Smooth muscle cell of the pulmonary artery (primary cell): ENCODE measurements at places on chromosomes 1 and 21. TPM values are rescaled to one million over a fixed set of nuclear protein-coding genes. Genes with fewer than 3 reads are reported as not detected.

The MAP7D1 gene
- total RNA-seq = 81.4 and 103 TPM in 2 replicates

The TMEM200B gene
- total RNA-seq = 4.3 and 12.2 TPM in 2 replicates

The ELAVL4 gene
- not detected in 2 replicates for total RNA-seq

The B3GALT5 gene
- total RNA-seq = 0.10 TPM in 1 of 2 replicates, not detected in the other

The C1orf141 gene
- total RNA-seq = not detected in 2 replicates

The PCAT6 gene
- 0.85 and 1.7 TPM in 2 replicates for total RNA-seq

The FAM72D gene
- 0.36 and 0.52 TPM in 2 replicates for total RNA-seq

The PTPN22 gene
- total RNA-seq = 0.91 and 4.7 TPM in 2 replicates

The TNFAIP8L2 gene
- not detected in 2 replicates for total RNA-seq

The ELK4 gene
- 16.2 and 20.5 TPM in 2 replicates for total RNA-seq

The ZNF593OS gene
- not detected in 2 replicates for total RNA-seq

The TCHHL1 gene
- not detected in 2 replicates for total RNA-seq

The C21orf58 gene
- 3.9 and 4.6 TPM in 2 replicates for total RNA-seq

The ADGRL4 gene
- 34.7 and 58.7 TPM in 2 replicates for total RNA-seq

The C1orf87 gene
- total RNA-seq = not detected in 2 replicates

The ADORA3 gene
- total RNA-seq = not detected in 2 replicates

The UBL4B gene
- total RNA-seq = not detected in 2 replicates

The CFAP74 gene
- not detected in 2 replicates for total RNA-seq
